ENCODE measurements at places on chromosomes 6 and 20. TPM values are rescaled to one million over a fixed set of nuclear protein-coding genes. Genes with fewer than 3 reads are reported as not detected.

Gene CDH4
- 0.54 TPM for total RNA-seq

Gene MAS1
- total RNA-seq = not detected

Gene GRIK2
- 1.9 TPM for total RNA-seq

Gene TOX2
- 9.2 TPM for total RNA-seq

Gene LY6G6C
- total RNA-seq = not detected

Gene UST
- total RNA-seq = 20.1 TPM

Gene SALL4
- total RNA-seq = not detected

Gene ENPP4
- total RNA-seq = 0.36 TPM

Gene PTCRA
- not detected for total RNA-seq

Gene GTSF1L
- total RNA-seq = not detected

Gene LY6G6F
- not detected for total RNA-seq

Gene HRH3
- total RNA-seq = not detected

Gene PET117
- 16.6 TPM for total RNA-seq

Data from cardiac atrium fibroblast (primary cell).